Omental fat pad (tissue), 4 donors: ENCODE measurements at places on chromosomes 7 and 10.

DNA sequence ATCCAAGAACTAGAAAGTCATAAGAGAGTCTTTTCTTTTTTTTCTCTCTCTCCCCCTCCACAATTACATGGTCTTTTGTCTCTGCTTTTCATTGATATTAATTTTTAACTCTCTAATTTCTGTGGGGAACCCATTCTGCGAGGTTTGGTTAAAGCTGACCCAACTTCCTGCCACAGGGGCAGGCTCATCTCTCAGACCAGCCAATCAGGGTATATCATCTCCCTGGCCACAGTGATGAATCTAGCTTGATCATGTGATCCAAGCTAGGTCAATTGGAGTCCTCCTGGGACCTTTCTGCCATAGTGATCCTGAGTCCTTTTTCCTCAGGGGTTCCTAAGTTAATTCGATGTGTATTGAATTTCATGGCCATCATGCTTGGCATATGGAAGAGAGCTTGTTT lies 38.0 kb upstream of the TRUB1 start:
- no peak for DNase-seq

DNA sequence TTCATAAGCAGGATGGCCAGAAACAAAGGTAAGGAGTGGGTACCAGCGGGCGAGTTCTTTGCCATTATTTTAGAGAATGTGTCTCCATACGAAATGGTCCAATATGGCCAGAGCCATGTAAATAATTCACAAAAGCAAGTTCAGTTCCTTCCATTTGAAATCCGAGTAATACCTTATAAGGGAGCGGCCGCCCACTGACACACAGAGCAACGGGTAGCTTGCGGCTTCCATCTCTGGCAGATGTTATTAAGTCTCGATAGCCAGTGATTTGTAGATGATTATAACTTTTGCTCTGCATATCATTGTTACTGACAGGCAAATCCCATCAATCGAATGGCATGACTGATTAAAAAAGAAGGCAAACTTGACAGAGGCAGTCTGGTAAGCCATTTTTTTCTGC lies 63.2 kb downstream of the GFRA1 start:
- no peak for DNase-seq

GRCh38 chr10:120085096-120085796 lies 192.7 kb downstream of the SEC23IP start:
- DNase-seq, result no peak

DNA sequence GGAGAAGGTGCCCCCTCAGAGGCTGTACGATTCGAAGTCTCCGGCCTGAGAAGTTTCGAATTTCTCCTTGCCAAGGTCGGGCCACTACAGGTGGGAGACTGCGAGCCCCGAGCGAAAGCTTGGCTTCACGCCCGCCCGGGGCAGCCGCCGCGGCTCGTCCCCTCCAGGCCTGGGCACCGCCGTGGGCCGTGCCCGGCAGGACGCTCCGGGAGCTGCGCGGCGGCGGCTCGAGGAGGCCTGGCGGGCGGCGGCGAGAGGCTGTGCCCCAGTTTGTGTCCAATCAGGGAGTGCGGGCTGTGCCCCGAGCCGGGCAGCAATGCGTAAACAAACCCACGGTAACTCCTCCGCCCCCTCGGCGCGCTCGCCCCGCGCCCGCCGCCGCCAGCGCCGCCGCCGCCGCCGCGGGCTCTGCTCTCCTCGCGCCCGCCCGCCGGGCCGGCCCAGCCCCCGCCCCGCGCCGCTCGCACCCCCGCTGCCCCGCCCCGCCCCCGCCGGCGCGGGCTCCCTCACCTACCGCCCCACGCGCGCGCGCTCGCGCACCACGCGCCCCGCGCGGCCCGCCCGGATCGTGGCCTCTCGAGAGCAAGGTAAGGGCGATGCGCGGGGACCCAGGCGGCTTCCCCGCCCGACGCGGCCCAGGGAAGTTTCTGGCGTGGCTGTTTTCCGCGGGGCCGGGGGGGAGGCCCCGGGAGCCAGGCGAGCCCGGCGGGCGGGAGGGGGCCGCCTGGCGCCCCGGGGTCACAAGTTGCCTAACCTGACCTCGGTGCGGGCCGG lies 57.8 kb upstream of the PCGF5 start:
- no peak for DNase-seq

DNA sequence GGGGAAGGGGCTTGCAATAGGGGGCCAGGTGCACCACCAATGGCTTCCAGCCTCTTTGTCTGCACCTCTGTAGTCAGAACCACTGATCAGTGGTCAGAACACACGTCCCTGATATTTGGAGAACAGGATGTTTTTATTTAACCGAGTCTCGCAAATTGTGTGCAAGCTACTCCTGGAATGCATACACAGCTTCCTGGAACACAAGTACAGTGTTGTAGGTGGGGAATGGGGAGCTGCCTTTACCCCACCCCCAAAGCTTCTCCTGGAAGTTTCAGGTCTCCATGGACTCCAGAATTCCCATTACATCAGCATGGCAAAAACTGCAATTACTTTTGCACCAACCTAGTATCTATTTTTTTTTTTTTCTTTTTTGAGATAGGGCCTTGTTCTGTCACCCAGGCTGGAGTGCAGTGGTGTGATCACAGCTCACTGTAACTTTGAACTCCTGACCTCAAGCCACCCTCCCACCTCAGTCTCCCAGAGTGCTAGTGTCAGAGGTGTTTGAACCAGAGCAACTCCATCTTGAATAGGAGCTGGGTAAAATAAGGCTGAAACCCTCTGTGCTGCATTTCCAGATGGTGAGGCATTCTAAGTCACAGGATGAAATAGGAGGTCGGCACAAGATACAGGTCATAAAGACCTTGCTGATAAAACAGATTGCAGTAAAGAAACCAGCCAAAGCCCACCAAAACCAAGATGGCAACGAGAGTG lies 374.0 kb downstream of the CALN1 start:
- DNase-seq, result no peak

GRCh38 chr7:136309407-136309806 lies 332.2 kb upstream of the MTPN start:
- DNase-seq, result no peak

DNA sequence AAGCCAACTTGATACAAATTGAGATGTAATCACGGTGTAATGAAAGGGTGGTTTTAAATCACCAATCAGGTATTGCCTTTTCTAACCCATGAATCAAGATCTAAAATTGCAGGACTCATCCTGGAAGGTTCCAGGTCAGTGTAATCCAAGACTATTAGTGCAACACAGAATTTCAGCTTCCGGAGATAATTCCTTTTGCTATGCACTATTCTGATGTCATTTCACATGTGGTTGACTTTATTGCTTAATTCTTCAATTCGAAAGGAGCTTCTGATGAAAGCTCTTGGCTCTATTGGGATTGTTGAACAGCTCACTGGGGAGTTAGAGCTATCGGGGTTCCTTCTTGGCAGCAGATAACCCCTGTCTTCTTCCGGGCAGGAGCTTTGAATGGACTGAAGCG lies 147.4 kb upstream of the INSYN2A start:
- DNase-seq, result no peak

GRCh38 chr10:13327534-13327933 lies 20.6 kb downstream of the SEPHS1 start:
- DNase-seq, result no peak

DNA sequence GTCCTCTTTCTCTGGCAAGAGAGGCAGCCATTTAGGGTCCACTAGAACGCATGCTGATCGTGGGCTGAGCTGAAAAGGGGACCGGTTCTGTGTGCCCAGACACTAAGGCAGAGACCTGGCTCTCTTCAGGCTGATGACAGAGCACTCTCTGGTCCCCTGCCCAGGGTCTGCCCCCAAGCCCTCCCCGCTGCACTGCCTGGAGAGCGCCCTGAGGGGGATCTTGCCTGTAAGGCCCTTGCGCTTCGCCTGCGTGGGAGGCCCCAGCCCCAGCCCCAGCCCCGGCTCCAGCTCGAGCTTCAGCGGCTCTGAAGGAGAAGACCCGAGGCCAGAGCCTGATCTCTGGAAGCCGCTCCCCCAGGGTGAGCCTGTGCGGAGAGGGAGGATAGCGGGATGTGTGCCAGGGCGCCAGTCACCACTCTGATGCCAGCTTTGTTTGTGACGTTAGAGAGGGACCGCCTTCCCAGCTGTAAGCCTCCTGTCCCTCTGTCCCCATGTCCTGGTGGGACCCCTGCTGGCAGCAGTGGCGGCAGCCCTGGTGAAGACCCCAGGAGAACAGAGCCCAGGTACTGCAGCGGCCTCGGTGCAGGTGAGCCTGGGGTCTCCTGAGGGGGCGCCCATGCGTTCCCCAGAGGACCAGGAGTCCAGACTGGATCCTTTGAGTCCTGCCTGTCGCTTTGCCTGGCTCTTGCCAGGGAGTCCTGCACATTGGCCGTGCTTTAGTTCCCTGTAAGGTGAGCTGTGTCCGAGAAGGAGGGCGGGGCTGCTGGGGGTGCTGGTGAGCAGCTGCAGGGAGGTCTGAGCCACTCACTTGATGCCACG lies 43.2 kb downstream of the ZNF467 start:
- DNase-seq, result no peak

DNA sequence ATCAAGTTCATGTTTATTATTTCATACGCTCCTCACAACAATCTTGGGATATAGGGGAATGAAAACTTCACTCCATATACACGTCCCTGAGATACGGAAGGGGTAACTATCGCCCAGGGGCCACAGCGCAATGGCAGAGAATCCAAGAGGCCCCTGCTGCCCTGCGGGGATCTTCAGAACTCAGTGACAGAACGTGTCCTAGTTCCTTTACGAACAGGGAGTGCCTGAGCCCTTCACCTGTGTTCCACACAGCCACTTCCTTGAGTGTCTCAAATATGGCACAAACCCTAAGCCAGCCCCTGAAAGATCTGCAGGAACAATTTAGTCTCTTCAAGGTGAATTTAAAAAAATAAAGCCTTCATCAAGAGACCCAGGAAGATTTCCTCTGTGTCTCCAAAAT lies 25.9 kb downstream of the LYZL1 start:
- no peak for DNase-seq

GRCh38 chr7:130152493-130153210 lies 52.6 kb downstream of the TMEM209 start:
- no peak for DNase-seq

GRCh38 chr10:118458957-118459641 lies 117.0 kb upstream of the FAM204A start:
- no peak for DNase-seq

DNA sequence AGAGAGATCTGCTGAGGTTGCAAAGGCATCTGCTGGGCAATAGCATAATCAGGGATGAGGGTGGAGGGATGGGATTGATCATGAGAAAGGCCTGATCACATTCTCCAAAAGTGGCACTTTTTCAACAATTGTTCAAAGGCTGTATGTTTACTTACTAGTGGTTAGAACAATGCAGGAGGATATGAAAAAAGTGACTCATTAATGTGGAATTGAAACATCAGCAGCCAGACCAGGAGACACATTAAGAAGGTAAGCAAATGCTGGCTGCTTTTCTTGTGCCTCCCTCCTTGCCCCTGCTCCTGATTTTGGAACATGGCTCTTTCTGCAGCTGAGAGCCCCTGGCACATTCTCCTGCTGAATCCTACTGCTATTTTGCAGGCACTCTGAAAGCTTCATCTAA lies 63.5 kb downstream of the FAM204A start:
- DNase-seq, result no peak

DNA sequence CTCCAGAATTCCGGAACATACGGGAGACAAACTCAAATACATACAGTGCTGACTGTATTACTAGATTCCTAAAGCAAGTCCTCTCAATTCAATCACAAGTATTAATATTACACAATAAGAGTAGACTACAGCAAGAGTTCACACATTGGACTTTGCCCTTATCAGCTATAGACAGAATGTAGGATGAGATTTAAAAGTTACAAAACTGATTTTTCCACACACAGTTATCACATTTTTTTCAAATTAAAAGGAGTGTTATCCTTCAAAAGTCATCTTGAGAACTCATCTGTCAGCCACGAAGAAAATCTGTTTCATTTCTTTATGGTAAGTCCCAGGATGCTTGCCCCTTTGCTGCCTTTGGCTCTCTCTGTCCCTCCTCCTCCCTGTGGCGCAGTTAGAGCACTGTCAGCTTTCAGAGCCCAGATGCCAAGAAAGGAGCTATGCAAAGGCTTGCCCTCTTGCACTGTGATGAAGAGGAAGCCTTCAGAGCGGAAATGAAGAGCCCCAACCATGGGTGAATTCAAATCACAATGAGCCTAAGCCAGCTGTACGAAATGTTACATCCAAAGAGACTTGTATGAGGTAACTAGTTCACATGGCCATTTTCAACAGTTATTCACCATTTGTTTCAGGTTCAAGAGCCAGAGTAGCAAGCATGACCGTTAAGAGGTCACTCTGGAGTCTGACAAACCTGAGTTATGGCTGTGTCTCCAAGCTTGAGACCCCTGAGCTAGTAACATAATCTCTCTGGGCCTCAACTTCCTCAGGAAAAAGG lies 10.7 kb downstream of the NCOA4 start:
- DNase-seq, result no peak

GRCh38 chr10:129901389-129902006 lies 62.6 kb downstream of the EBF3 start:
- no peak for DNase-seq

DNA sequence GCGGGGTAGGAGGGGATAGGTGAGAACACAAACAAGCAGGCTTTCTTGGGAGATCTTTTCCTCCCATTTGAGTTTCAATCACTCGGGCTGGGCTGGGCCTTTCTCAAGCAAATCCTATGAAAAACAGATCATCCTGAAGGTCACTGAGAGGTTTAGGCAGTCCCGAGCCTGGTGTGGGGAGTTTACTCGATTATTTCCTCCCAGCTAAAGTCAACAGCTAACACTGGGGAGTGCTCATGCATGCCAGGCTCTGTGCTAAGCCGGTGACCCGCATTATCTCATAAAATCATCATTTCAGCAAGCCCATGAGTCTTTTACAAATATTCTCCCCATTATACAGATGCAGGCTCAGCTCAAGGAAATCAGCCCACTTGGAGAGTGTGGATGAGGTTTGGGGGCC lies 85.0 kb upstream of the PAX2 start:
- DNase-seq, result no peak

DNA sequence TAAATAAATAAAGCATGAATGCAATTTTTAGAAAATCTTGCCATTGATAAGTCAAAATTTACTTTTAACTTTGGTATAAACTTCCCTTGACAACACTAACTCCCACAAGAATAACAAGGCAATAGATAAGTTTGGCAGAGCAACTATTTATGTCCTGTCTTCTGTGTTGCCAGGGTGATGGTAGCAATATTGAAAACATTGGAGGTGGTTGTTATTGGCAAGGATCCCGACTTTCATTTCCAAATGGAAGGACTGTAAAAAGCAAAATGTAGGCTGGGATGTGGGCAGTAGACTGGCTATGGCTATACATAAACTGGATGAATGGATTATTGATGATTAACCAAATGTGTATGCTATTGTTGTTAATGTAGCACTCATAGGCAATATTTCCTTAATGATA lies 134.9 kb upstream of the CACNA2D1 start:
- no peak for DNase-seq

DNA sequence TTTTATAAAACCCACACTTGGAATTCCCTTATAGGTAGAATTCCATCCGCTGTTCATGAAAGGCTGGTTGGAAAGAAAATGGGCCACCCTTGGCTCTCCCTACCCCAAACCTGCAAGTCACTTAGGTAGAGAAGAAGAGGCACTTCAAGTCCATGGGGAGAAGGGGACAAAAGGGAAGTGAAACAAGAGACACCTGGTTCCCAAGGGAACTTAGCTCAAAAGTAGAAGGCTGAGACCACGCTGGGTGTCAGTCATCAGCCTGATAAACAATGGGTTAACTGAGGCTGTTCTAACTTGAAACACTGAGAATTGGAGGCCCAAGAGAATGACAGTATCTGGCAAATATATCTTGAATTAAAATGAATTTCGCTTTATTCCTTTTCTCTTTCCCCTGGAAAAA lies 330.8 kb upstream of the NFE2L3 start:
- no peak for DNase-seq
